Anterior cingulate cortex (tissue), 58 donors: ENCODE measurements at places on chromosomes 12 and 14.

DNA sequence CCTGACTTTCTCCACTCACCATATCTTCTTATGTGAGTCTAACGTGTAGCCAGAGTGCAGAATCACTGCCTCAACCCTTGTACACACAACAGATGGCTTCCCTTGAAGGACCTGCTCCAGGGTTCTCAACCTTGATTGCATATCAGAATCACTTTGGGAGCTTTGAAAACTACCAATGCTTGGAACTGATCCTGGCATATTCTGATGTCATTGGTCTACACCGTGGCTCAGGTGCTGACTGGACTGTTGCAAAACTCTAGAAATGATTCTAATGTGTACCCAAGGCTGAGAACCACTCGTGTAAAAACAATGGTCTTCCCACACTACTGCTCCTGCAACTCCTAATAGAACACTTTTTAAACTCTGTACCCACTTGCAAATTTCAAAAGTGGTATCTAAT, 18.5 kb downstream of the TMEM132D start:
- no peak for DNase-seq

GRCh38 chr14:92426237-92426636, 87.3 kb upstream of the RIN3 start:
- no peak for DNase-seq

DNA sequence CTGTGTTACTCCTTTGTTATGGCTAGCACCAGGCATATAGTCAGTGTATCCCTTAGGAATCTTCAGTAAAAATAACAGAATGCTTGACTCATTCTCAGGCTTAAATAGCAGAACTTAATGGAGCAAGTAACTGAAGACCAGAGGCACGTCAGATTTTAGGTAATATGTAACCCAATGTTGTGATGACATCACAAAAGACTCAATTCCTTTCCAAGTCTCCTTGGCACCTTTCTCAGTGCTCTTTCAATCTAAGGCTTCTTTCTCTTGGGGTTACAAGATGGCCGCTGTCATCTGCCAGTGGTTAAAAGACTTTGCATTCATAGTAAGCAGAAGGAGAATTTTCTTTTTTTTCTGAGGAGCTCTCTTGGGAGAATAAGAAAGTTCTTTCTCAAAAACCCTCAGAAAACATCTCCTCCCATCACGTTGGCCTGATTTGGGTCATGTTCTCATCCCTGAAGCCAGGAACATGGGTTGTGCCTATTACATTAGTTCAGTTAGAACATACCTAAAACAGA, 33.4 kb upstream of the DCN start:
- no peak for DNase-seq

DNA sequence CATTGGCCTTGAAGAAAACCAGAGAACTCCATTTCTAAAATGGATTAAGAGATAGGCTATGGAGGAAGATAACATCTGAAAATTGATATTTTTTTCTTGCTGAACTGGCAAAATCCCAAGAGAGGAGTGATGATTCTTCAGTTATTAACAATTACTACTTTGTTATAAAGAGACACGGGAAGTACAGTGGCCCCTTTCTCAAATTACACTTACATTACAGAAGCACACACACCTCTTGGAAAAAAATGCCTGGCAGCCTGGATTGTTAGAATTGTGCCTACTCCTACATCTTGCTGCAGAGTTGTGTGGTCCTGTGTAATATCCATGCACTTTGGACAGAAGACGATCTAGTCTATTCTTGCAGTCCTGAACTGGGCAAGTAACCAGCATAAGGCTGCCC, 71.7 kb downstream of the TGFB3 start:
- DNase-seq = no peak

DNA sequence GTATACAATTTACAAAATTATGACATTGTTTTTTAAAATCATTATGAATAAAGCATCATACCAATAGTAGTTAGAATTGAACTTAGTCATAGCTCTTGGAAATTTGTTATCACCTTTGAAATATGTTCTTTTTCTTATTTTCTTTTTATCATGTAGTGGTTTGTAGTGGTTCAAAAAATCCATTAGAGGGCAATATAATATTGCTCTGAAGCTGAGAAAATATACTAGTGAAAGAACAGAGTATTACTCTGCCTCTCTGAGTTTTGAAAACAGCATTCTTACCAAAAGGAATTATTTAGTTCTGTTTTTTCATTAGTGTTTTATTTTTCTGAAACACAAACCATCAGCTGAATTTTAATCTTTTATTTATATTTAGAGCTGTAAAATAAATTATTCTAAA, 76.2 kb downstream of the PDZRN4 start:
- DNase-seq = no peak

DNA sequence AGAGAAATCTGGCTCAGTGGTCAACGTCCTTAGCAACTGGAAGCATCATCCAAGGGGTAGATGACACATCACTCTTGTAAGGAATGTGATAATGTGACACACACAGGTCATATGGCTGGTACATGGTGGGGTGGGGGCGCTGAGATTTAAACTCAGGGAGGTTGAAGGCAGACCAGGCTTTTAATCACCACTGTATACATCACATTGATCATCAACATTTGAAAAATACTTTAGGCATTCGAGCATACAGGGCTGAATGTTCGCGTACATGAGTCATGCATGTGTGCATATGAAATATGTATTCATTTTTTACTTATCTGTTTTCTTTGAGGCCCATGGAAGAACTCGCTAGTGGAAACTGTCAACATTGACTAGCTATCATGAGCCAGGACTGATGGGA, 976.4 kb downstream of the VRK1 start:
- no peak for DNase-seq
